NCI-H510A (cell line): ENCODE measurements at places on chromosomes 3 and 15.

GRCh38 chr3:2677501-2677900 is 432.7 kb downstream of the IL5RA start:
- DNase-seq: no peak

DNA sequence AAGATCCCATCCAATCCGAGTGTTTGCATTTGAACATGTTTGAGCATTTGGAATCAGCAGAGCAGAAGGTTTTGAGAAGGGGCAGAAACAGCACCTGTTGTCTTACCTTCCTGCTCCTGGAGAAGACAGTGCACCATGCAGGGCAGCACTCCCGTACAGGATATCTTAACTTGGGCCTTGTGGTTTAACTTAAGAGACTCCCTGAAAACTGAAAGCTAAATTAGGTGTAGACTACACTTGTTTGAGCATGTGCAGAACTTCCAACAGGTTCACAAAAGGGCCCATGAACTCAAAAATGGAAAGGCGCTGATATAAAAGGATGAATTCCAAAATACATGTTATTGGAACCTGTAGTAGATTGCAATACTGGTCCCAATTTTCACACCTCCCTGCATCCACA is 175.4 kb upstream of the PRICKLE2 start:
- no peak for DNase-seq

DNA sequence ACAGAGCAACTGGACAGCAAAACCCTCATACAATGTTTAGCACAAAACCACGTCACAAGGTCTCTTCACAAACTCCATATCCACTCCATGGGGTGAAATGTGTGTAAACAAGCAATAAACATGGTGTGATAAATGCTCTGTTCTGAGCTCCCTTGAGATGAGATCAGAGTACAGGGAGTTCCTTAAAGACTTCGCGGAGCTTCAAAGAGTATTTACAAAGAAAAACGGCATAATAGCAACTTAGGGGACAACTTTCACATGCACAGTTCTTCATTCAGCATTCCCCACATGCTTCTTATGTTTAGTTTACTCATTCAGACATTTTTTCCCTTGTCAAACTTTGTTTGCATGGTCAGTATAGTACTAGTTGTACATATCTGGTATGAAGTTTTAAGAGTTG is 52.5 kb upstream of the SUCLG2 start:
- DNase-seq: no peak

DNA sequence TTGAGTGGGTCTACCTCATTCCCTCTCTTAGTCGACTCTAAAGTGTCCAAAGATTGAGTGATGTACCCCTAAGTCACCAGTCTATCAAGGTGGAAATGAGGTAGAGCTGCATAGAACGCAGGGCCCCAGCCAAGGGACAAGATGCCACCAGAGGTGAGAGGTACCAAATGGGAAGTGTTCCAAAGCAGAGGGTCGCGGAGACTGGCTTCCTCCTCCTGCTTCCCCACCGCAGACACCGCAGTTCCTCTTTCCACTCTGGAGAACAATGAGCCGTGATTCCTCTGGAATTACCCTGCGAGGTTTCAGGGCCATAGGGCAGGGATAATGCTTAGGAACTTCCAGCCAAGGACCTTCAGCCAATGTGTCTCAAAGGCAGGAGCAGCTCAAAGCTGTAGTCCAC is 55.8 kb downstream of the DAPK2 start:
- DNase-seq: no peak

DNA sequence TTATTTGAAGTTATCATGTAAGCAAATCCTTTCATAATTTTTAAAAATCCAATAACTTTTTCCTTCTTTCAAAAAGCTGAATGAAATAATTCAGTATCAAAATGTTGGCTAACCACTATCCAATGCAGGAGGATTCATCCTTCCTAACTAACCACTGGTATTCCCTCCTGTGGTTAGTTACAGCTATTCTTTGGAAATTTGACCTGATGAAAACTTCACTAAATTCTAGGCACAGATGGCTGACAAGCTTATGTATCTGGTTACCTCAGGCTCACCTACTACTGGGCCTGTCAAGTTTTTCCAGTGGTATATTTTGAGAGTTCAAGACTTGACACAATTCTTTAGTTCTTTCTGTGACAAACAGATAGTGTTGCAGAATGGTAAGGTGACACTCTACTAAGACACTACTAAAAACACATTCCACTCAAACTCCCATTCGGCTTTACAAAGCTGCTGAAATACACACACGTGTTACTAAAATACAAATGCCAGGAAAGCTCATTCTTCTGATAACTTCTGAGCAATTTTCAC is 15.8 kb downstream of the NPTN start:
- no peak for DNase-seq

GRCh38 chr15:58438956-58439355 is 7.2 kb downstream of the LIPC start:
- DNase-seq: peak; percentile 50
